ENCODE measurements at places on chromosomes 12 and 14.

GRCh38 chr12:49032276-49032675 is 13.7 kb upstream of the PRKAG1 start:
- no peak for DNase-seq

DNA sequence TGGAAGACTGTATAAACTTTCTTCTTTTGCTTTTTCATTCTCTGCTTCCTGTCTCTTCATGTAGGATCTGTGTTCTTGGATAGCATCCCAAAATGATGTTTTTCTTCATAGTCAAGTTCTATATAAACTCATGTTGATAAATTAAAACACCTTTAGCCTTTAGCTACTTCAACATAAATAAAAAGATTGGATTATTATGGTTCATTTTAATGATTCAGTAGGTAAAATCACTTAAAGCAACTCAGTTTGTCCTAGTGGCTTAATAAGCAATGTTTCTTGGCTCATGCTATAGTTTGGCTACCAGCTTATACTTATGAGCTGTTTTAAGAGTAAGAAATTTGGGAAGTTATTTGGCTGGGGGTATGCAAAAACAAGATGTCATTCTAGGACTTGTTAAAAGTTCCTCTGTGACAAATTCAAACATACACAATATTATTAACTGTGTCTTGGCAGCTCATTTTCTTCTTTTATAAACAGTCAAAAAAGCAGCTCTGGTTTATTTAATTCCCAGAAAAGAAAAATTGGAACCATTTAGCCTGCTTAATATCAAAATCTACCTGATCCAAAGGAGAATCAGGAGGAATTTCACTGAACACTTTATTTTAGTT is 111.4 kb downstream of the TMTC3 start:
- DNase-seq, result no peak

- no peak for DNase-seq
Measured at GRCh38 chr14:55160989-55161388, 30.4 kb downstream of the DLGAP5 start.

- no peak for DNase-seq
Measured at GRCh38 chr12:78600541-78600940, 264.0 kb upstream of the SYT1 start.

DNA sequence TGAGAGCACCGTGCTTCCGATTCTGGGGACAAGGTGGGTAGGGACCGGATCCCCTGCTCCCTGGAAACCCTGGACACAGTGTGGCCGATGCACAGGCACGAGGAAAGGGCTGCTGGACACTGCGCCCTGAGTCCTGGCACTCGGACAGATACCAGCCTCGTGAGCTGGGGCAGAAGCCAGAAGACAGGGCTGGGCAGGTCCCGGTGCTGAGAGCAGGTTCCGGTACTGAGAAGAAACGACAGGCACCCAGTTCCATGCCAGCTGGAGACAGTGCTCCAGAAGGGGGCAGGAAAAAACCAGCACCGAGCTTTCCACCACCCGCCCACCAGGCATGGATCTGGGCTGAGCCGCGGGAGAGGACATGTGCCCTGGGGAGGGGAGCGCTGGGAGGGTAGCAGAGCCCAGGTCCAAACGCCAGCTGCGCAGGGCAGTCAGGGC is 6.5 kb downstream of the XRCC3 start:
- DNase-seq, result no peak

DNA sequence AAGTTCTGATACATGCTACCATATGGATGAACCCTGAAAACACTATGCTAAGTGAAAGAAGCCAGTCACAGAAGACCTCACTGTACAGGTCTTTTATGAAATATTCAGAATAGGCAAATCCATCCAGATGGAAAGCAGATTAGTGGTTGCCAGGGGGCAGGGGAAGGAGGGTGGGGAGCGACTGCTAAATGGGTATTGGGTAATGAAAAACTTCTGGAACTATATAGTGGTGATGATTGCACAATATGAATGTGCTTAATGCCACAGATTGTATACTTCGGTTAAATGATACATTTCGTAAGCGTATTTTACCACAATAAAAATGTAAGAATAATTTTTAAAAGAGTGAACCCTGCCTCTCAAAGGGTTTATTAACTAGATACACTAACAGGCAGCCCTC is 11.8 kb upstream of the KSR2 start:
- no peak for DNase-seq

GRCh38 chr12:104608998-104609397 is 152.2 kb downstream of the CHST11 start:
- no peak for DNase-seq

DNA sequence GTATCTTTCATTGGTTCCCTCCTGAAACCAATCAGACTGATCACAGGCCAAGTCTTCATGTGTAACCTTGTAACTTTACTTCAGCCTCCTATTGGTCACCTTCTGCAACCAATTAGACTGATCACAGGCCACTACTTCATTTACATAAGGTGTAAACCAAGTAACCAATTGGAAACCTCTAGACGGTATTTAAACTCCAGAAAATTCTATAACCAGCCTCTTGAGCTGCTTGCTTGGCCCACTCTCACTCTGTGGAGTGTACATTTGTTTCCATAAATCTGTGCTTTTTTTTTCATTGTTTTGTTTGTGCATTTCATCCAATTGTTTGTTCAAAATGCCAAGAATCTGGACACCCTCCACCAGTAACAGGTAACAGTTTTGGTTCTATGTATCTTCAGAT is 47.5 kb downstream of the EIF2S3B start:
- no peak for DNase-seq

GRCh38 chr14:90523544-90523943 is 126.7 kb downstream of the CALM1 start:
- no peak for DNase-seq

- no peak for DNase-seq
Measured at GRCh38 chr12:100926669-100927248, 132.2 kb downstream of the ANO4 start.

- DNase-seq, result no peak
Measured at GRCh38 chr12:43883311-43883710, 47.4 kb downstream of the TMEM117 start.

DNA sequence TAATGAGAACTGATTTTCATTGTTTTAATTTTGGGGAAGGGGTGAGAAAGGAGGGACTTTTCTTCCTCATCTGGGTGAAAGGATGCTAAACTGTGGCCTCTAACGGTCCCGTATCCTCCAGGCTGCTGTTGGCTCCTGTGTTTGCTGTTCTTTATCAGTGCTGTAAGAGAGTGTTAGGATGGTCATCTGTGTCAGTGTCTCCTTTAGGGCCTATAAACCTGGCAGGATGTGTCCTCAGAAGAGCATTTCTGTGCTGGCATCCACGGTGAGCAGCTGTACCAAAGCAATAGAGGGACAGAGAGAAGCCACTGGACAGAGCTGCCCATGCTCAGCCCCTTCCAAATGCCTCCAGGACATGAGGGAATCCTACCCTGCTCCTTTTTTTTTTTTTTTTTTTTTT is 253.1 kb downstream of the ZFP36L1 start:
- DNase-seq, result no peak

DNA sequence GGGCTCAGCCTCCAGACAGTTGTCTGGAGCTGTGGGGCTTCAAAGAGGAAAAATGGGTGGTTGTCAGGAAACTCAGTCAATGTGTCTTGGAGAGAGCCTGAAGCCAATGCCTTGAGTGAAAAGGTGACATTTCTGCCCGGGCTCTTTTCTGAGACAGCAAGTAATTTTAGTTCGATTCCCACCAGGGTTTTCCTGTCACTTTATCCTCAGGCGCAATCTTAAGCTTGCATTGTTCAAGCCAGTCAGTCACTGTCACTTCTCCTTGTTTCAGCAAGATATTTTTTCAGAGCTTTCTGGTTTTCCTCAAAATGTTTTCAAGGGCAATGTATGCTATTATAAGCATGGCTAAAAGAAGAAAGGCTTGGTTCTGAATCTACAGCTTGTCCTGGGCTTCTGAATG is 404.7 kb upstream of the SEL1L start:
- no peak for DNase-seq

DNA sequence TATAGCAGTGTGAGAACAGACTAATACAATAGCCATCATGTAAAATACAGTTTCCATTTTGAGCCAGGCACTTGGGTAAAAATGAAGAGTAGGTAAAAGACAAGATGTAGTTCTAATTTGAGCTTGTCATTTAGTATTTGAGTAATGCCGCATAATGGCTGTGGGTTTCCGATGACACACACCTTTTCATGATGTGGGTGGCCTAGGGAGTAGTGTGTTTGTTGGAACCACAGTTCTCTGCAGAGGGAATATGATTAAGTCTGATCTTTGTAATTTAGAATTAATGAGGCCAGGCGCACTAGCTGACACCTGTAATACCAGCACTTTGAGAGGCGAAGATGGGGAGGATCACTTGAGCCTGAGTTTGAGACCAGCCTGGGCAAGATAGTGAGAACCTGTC is 61.8 kb downstream of the RCOR1 start:
- no peak for DNase-seq

DNA sequence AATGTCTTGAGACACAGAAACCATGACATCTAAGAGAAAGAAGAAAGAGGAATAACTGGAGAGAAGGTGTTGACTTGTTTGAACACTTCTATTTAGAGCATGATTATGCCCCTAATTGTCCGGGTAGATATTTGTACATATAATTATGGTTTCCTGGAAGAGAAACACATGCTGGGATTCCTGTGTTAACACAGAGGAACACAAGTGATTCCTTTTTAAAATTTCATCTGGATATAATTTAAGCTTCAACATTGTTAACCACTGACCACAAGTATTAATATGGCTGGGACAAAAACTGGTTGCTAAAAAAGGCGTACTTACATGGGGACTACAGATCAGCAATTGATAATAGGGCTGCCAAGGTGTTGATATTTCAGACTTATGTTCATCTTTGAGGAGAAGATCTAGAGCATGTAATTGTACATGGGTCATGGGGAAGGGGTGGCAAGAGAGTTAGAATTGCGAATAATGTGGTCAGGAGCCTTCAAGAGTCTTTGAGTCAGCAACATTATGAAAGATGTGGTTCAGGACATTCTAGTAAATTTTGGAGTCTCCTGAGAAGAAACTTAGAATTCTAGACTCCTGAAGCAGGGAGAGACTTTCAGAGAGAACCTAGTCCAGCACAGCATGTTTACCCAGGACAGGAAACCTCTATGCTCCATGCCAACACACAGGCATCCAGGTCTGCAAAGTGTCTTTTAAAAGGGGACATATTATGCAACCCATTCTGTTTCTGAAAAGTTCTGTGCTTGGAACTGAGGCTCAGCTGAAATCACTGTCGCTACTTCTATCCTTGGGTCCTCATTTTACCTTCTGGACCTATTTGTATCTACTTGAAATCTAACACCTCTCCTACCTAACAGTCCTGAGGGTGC is 56.5 kb downstream of the SLC38A1 start:
- DNase-seq, result no peak

DNA sequence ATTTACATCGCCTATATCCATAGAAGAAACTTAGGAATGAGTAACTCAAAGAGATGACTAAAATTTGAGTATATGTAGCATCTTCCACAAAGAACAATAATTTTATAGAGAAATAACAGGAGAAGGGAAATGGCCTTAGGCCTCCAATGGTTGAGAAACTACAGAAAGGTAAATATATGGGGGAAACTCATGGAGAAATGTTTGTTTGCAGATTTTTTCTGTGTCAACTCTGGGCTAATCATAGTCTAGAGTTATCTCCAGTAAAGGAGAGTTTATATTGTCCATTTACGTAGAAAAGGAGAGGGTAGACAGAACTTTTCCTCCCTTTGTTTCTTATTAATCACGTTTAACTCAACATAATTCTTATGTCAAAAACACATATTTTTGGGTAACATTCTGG is 244.2 kb downstream of the GLT1D1 start:
- DNase-seq, result no peak

DNA sequence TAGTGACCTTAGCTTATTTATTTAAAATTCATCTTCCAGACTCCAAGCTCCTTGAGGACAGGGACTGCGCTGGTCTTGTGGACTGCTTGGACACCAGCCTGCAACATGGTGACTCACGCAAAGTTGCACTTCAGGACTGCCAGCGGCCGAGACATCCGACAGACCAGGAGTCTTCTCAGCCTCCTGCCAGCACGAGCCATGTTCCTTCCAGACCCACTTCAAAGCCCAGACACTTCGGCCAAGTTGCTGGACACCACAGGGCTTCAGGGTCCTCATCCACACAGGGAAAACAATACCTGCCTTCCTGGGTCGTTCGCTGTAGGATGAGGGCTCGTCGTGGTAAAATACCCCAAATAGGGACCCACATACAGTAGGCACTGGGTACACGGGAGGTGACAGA is 88.7 kb downstream of the BCL11B start:
- no peak for DNase-seq

GRCh38 chr12:97177481-97177880 is 270.4 kb downstream of the NEDD1 start:
- DNase-seq, result no peak

DNA sequence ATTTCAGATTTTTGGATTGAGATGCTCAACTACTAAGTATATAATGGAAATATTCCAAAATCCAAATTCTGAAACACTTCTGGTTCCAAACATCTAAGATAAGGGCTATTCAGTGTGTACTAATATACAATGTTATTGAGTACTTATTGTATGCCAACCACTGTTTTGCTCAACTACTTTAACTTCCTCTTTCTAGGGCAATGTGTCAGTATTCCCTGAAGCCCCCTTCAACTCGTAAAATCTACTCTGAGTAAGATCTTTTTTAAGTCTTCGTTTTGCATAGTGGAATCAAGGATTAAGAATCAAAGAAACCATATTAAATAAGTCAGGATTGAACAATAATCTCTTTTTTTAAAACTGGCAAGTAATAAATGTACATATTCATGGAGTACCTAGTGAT is 45.5 kb downstream of the SPATA7 start:
- DNase-seq, result no peak

- DNase-seq, result no peak
Measured at GRCh38 chr12:533718-534117, 74.0 kb downstream of the B4GALNT3 start.

DNA sequence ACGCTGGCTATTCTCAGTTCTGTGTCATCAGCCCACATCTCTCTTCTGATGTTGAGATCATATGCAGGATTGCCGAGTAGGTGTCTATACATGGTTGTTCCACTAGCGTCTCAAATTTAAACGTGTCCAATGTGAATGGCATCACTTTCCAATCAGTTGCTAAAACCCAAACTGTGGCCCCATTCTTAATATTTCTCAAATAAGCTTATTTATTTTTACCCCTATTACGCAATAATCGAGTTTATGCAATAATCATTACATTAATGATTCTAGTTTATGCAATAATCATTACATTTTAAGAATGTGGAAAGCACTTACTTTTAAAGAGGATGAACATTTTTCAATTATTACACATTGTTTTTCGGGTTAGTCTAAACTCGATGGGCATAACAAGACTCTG is 47.8 kb downstream of the ACSS3 start:
- DNase-seq, result no peak

- no peak for DNase-seq
Measured at GRCh38 chr14:25832585-25832984, 765.2 kb downstream of the NOVA1 start.

GRCh38 chr12:27523305-27523641 is 733 bp upstream of the PPFIBP1 start:
- no peak for DNase-seq

DNA sequence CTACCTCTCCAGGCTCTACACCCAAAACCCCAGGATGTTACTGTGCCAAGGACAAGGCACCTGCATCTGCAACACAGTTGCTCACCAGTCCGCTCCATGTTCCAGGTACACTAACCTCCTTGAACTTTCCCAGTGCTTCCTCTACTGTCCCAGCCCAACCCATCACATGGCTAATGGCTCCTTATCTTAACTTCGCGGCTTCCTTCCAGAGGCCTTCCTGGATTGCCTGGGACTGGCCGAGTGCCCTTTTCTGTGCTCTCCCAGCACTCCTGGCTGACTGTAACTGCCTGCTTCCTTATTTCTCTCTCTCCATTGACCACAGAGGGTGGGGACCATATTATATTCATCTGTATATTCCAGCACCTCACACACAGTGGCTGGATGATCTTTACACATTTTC is 20.9 kb downstream of the POMT2 start:
- DNase-seq, result no peak

GRCh38 chr12:11832093-11832492 is 182.6 kb downstream of the ETV6 start:
- no peak for DNase-seq

Measured in amniotic stem cell (primary cell).